NCI-H446 (cell line): ENCODE measurements at places on chromosomes 4 and X.
A peak's percentile ranks its signal among the peaks of the same experiment; 100 is the strongest.

DNA sequence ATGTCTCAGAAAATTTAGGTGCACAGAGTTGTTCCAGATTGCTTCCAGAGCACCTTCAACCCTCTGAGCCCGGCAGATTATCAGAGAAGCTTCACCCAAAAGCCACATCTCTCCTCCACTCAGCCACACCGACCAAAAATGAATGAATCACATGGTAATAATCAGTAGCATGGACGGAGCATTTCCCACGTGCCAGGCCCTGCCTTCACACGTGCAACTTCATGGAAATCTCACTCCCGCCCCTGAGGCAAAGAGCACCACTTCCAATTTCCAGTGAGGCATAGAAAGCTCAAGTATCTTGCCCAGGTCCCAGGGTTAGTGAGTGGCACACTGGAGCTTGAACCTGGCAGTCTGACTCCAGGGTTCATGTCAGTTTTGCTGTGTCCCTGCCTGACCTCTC is 56.5 kb downstream of the RELL1 start:
- DNase-seq, result no peak

DNA sequence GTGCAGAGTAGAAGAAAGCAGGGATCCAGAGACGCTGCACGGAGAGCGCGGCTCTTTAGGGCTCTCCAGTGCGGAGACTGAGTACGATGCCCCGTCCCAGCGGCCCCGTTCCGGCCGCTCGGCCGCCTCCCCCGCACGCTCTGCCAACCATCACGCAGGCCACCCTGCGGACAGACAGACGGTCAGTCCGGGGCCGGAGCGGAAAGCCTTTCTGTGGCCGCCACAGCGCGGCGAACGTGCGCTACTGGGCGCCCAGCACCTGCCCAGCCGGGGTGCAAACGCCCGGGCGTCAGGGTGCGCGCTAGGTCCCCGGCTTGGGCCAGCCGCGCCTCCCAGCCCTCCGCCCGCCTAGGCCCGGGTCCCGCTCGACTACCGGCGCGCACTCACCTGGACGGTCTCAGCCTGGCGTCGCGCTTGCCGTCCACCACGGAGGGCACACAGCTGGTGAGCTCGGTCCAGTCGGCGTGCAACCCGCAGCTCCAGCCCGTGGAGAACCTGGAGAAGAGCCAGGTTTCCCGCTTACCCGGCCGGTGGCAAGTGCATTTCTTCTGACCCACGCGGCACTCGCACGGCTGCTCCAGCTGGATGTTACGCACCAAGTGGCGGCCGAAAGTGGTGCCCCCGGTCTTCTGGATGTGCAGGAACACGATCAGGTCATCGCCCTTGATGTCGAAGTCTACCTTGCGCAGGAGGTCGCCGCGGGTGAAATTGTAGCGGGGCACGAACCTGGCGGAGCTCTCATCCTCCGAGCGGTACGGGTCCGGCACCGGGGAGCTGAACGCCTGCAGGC is 1.8 kb downstream of the HS6ST2 start:
- no peak for DNase-seq

DNA sequence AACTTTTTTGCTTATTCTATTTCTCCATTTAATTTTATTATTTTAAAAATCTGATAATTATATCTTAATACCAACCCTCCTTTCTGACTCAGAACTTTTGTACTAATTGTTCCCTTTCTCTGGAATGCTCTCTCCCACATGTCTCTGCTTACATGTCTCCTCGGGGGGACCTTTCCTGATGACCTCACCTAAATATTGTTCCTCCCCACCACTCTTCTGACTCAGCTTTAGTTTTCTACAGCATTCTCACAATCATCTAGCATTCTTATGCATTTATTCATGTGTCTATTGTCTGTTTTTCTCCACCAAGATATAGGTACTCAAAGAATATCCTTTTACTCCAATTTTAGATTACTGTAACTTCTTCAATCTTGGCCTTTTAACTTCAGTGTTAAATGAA is 128.7 kb downstream of the MSL3 start:
- DNase-seq, result no peak

GRCh38 chrX:35919536-35920309 is at the start of gene CFAP47:
TSS of gene CFAP47 (plus strand) at chrX:35919734. CDS start at chrX:35919800, 66 bp downstream.
- DNase-seq, result no peak

DNA sequence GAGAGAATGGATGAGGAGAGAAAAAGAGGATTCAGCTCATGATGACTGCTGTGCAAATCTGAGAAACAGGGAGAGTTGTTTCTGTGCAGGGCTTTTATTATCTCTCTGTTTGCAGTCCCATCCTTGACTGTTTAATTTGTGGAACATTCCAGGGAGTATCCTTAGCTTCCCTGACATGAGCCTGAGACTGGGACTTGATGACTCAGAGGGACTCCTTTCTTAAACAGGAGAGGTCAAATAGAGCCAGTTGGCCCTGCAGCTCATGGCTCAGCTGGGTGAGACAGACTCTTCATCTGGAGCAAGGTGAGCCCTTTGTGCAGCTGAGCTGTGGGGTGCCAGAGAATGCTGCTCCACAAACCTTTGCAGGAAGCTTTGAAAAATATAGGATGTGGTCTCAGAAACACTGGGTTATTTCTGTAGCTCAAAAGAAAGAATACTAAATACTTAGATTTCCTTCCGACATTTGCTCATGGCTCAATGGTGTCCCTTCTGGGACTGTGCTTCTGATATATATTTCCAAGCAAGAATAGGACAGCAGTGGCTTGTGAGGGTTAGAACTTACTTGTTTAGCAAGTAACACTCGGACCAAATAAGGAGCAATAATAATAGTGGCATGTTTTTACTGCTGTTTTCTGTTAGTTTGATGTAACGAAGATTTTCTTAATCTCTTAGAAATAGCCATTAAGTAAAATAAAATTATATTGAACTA is 14.5 kb downstream of the ARHGAP24 start:
- DNase-seq, result no peak

- DNase-seq, result no peak
Observed at GRCh38 chr4:156799121-156799589, 172.4 kb downstream of the PDGFC start.

- no peak for DNase-seq
Observed at GRCh38 chrX:71439896-71440295, 73.7 kb downstream of the TAF1 start.

DNA sequence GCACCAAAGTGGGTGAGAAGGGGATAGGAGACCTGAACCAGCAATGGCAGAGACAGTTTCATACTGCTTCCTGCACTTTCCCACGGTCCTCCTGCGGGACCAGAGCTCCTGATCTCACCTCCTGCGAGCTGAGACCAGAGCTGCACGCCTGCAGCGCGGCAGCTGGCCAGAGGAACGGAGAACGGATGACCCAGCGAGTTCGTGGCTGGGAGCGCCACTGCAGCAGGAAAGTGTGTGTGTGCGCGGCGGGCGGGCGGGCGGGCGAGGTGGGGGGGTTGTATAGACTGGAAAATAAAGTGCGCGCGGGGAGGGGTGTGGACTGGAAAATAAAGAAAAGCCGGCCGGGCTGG is 16.5 kb downstream of the MCF2 start:
- DNase-seq, result no peak

DNA sequence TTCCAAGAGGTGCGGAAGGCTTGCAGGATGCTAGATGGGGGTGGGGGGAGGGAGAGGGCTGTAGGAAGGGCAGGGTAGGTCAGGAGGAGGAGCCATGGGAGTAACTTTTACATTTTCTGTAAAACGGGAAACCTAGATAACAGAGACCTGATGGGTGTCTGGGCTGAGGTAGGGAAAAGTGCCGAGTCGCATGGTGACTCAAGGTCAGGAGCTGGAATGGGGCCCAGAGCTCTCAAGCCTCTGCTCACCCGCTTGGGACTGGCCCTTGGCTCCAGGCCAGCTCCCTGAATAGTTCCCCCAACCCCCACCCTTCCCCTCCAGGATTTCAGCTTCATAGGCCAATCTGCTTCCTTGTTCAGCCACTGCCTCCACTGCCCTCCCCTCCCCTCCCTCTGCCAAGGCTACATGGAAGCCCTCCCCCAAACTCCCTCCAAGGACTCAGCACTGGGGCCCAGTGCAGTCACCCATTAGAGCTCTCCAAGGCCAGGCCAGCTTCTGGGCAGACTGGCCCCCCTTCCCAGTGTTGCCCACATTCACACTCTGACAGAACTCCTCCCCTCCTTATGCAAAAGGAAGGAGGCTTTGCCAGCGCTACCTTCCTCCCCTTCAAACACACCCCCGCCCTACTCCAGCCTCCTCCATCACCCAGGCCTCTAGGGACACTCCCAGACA is 43.6 kb downstream of the TSC22D3 start:
- peak; percentile 40 for DNase-seq

GRCh38 chr4:172736046-172736445 is 432.6 kb upstream of the GALNT7 start:
- DNase-seq, result no peak

DNA sequence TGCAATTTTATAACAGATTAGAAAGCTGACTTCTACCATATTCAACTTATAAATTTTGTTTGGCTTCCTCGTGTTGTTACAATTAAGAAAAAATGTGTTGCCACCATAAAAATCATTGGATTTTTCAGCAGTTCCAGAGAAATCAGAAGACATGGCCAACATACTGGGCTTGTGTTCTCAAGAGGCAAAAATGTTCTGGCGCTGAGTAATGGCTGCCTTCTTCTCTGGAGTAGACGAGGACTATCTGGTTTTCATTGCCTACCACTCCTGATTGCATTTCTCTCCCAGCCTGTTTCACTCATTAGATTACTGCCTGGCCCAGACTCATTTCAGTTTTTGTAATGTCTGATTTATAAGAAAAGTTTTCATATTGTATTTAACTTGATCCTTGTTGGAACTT is 122.3 kb downstream of the ARHGAP10 start:
- DNase-seq, result no peak

DNA sequence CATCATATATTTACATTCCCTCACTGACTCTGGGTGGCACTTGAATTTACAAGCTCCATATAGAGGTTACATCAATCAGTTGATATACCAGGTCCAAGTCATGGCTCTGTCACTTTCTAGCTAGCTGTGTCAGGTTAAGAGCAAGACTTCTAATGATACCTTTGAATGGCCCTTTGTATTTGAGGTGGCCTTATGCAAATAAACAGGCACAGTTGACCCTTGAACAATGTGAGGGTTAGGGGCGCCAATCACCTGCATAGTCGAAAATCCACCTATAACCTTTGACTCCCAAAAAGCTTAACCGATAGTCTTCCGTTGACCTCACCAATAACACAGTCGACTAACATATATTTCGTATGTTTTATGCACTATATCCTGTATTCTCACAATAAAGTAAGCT is 1.3 kb upstream of the PTTG2 start:
- DNase-seq, result no peak

DNA sequence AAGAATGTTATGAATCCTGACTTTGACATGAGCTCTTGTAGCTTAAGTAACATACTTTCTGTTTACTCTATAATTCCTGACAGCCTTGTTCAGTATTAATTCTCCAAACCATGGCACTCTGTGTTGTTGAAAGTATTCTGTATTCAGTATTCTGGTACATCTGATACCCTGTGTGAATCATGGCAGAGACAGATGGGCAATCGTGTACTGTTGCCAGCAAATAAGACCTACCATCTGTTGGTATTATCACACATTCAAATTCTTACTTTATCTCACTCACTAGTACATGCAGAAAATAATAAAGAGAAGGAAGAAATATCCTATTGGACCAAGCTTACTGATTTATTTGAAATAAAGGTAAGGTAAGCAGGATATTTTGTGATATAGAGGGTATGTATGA is 7.9 kb downstream of the MBTPS2 start:
- DNase-seq, result peak; percentile 15

DNA sequence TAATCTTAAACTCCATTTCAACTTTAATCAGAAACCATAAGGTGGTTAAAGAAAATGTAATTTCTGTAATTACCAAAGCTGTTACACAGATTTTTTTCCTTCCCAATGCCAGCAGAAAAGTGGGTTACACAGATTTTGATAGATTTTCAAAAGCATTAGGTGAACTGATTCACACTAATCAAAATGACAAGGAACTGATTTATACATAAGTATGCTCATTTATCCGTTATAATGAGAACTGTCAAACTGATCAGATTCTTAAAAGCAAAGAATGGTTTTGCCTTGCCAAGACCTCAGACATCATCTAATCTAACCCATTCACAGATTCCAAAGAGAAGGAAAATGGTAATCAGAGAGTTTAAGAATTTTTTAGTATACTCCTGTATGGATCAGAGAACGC is 5.2 kb downstream of the UGDH start:
- no peak for DNase-seq

DNA sequence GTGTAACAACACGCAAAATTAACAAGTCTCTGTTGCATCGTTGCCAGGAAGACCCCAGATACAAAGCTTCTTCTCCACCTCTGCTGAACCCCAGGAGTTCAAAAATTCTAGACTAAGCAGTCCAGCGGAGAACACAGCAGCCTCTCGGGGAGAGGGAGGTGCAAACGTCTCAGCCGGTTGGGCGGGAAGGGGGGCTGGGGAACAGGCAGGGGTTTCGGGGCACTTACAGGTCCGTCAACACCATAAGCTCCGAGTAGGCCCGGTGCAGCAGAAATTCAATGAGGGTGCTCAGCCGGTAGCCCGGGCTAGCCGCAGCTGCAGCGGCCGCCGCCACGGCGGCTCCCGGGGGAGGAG is 394 bp downstream of the MED14 start:
- DNase-seq, result no peak

DNA sequence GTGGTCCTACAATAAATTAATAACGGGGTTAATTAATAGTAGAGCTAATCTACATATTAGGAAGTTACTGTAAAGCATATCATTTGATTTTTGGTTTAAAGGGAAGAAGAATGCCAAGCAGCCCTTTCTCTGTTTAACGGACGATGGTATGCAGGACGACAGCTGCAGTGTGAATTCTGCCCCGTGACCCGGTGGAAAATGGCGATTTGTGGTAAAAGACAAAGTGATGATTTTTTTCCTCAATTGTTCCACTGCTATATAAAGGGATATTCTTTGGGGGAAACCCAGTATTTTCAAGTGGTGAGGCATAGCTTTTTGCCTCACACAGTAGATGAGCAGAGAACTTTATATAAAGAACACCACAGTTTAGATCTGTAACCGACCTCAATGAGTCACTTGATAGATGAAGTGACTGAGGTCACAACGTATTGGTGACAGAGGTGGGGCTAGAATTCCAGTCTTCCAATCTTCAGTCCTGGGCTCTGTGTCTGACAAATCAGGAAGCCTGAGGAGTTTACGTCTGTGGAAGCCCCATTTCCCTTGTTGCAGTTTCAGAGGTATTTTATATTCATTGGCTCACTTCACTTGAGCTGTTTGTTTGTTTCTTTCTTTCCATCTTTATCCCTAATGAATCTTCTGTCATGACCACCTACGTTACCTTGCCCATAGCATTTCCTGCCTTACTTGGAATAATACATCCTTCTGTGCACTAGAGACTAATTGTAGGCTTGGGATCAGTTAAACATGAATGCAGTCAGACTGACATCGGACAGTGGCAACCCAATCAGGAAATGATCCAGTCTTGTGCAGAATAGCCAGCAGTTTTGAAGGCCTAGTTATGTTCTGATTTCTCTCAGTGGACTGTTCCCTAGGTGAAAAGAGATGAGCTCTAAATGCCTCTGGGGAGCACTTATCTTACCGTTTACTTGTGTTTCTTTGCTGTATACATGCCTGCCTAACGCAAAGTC is 30.1 kb downstream of the ZRSR2 start:
- DNase-seq, result no peak
